ENCODE measurements at places on chromosomes 3 and 15.

DNA sequence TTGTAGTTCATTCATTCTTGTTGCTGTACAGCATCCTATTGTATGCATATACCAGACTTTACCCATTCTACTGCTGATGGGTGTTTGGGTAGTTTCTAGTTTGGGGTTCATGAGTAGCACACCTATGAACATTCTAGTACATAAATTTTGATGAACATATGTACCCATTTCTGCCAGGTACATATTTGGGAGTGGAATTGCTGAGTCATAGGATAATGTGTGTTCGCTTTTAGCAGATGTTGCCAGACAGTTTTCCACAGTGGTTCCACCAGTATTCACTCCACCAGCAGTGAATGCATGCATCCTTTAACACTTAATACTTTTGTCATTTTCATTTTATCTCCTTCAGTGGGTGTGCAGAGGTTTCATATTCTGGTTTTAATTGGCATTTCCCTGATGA lies 3.4 kb upstream of the SCN5A start:
- no peak for DNase-seq

DNA sequence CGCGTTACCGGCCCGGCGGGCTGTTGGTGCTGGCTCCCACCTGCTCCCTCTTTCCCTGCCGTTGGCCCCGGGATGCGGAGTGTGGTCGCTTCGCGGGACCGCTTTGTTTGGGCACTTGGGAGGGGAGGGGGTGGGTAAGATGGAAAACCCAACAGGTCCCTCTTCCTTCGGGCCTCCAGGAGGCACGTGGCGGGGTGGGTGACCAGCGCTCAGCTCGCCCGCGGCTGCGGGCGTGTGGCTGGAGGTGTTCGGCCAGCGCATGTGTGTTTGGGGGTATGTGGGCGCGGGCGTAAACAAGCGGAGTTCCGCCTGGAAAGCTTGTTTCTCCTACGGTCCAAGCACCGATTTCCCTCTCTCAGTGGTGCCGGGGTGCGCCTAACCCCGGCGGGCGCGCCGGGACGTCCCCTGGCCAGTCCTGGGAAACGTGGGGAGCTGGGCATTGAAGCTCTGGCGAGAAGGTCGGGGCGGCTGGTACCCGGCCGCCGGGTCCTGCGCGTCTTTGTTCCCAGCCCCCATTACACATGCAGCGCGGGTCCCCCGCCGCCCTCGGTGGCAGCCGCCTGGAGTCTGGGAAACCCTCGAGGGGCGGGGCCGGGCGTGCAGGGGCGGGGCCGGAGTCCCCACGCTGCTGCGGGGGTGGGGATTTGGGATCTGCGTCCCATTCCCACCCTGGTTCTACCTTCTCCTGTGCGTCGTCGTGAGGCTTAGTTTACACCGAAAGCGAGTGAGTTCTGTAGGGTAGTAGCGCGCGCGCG lies 1.4 kb downstream of the ACVR2B start:
- DNase-seq = peak; percentile 66

DNA sequence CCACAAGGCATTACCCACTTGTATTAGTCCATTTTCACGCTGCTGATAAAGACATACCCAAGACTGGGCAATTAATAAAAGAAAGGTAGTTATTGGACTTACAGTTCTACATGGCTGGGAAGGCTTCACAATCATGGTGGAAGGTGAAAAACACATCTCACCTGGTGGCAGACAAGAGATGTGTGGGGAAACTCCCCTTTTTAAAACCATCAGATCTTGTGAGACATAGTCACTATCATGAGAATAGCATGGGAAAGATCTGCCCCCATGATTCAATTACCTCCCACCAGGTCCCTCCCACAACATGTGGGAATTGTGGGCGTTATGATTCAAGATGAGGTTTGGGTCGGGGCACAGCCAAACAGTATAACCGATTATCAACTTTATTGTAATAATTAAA lies 17.0 kb upstream of the CMC1 start:
- no peak for DNase-seq

DNA sequence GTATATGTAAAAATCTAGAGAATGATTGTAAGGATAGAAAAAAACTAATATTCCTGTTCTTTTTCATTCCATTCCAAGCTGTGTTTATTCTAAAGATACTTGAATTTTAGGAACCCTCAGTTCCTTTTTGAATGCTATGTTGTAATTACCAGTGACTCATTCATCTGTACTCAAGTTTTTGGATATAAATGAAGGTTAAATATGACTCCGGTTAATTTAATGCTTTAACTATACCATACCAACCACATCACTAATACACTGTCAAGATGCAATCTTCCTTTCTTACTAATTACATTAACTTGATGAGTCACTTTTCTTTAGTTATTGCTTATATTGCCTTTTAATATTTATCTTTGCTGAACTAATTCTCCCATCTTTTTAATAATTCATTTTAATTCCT lies 68.8 kb upstream of the ZNF148 start:
- DNase-seq = no peak

- peak; percentile 39 for DNase-seq
These were observed 162.4 kb upstream of the CGNL1 start for GRCh38 chr15:57213862-57214261.

DNA sequence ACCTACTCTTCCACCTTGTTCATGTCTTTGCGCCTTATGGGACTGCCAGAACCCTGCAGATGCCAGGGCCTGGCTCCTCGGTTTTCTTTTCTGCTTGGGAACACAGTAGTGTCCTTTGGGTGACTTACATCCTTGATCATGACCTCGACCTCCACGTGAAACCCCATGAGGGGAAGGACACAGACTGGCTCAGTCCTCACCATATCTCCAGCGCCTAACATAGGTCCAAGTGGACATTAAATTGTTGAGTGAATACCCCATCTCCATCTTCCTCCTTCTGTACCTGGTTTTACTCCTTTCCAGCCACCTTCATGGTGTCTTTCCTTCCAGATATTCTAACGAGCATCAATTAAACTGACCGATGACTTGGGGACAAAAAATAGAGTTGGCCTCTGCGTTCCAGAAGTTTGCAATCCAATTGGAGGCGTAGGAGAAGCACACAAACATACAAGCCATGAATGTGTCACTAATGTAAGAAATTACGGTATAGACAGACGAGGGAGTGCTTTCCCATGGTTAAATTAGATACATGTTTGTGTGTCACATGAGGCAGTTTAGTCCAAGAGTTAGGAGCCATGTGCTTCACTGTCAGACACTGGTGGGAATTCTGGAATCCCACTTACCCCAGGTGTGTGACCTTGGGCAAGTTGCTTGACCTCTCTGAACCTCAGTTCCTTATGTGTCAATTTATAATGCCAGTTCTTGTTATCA lies 907 bp upstream of the HERC1 start:
- DNase-seq = no peak

DNA sequence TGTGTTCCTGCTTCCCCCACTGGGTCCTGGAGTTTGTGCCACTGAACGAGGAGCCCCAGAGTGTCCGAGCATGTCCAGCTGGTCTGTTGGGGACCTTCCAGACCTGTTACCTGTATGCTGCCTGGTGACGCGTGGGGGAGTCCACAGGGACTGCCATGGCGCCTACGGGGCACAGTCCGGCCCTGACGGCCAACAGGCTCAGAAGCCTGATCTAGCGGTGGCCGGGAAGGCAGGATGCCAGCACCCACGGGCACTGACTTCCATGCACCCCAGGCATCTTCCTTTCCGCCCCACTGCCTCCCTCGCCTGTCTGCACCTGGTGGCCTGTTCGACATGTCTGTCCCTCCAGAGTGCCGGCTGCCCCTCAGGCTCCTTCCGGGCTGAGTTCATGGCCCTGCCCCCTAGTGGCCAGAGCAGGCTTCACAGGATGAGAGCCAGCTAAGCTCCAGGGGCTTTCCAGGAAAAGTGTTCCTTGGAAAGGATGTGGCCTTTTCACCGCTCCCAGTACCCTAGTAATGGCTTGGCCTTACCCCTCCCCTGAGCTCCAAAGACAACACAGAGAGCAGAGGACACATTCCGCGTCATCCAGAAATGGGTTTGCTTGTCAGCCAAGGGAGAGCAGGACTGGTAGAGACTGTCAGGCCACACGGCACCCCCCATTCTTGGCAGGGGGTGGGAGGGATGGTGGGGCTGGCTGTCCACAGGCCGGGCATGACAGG lies 35.7 kb downstream of the NGRN start:
- peak; percentile 33 for DNase-seq
